HuH-7.5 (cell line): ENCODE measurements at places on chromosomes 13 and 19.
A peak's percentile ranks its signal among the peaks of the same experiment; 100 is the strongest.

DNA sequence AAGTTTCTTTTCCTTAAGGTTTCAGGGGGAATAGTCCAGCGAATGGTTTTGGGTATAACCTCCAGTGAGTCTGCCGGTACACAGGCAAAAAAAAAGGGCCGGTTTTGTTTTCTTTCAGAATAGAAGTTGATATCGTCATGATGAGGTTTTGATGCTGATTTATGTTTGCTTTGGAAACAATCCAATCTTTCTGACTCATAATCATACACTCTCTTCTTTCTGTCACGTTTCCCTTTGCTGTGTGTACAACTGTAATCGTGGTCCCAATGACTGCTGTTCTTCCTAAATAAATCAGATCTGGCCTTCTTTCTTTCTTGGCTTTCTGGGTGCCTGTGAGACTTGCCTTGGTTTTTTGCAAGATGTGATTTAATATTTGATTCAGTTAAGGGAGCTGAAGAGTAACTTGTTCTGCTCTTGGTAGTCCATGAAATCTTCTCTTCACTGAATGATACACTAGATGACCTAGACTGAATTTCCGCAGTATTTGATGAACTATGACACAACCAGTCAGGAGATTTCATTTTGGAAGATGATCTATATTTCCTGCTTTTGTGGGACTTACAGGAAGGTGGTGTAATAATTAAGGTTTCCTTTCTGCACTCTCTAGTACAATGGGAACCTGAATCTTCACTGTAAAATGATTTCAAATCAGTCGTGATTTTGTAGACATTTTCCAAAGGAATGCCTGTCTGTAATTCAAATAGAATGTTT, 34.9 kb upstream of the METTL21C start:
- DNase-seq = no peak

GRCh38 chr19:30317403-30317802, 54.8 kb upstream of the ZNF536 start:
- no peak for DNase-seq

GRCh38 chr19:29940971-29941585, 961 bp upstream of the URI1 start:
- DNase-seq = no peak

DNA sequence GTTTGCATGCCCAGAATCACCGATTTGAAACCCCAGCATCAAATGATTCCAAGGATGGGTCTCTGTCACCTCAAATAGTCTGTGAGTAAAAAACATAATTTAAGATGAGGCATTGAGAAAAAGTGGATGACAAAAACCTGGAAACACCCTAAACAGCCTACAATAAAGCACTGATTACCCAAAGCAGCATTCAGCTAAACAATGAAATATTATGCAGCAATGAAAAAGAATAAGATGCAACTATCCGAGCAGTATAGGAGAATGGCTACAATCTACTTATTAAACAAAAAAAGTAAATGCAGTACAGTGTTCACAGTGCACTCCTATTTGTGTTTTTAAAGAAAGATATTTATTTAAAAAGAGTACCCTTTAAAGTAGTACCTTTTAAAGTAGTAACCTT, 7.7 kb upstream of the RFX2 start:
- no peak for DNase-seq

DNA sequence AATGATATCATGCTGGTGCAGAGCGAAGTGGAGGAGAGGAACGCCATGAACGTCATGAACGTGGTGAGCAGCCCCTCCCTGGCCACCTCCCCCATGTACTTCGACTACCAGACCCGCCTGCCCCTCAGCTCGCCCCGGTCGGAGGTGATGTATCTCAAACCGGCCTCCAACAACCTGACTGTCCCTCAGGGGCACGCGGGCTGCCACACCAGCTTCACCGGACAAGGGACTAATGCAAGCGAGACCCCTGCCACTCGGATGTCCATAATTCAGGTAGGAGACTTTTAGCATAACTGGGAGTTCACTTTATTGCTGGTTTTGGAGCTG, 3.3 kb downstream of the PCDH17 start:
- no peak for DNase-seq

GRCh38 chr19:13962699-13963602, 10.6 kb downstream of the DCAF15 start:
- no peak for DNase-seq

DNA sequence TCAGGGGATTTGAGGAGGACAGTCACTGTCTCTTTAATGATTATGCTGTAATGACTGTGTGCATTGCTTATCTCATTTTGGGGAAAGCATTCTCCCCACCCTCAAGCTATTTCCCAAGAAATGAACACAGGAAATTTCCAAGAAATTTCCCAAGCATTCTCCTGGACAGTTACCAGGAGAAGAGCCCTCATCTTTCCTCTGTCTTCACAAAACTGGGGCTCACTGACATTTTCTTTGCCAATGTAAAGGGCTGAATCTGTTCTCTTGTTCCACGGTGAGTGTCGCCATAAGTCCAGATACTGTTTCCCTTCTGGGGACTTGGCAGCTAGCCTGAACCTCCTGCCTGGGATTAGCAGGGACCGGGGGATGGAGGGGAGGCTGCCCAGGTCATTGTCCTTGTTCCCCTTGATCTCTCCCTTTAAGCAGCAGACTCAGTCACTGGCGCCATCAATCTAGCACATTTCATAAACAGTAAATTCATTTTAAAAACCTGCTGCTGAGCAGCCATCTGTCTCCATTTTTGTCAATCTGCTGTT, 172.8 kb downstream of the DNAJC15 start:
- DNase-seq = no peak

GRCh38 chr19:19627621-19628500, at the start of gene LPAR2:
Gene LPAR2, minus strand, starts transcription at chr19:19628220. Its CDS starts 945 bp downstream, at chr19:19627275.
- peak; percentile 96 for DNase-seq

- DNase-seq = no peak
Observed at GRCh38 chr13:98308086-98308911, 131.2 kb upstream of the RNF113B start.

DNA sequence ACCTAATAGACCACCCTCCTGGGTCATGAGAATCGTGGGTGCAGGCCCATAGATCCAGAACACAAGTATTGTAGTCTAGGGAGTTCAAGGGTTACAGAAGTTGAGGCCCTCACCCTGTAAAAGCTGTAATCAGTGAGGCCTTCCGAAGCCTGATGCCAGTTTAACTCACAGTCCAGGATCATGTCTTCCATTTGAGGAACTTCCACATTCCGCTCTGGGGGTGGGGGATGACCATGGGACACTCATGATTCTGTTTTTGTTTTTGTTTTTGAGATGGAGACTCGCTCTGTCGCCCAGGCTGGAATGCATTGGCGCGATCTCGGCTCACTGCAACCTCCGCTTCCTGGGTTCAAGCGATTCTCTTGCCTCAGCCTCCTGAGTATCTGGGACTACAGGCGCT, 1.7 kb upstream of the RASIP1 start:
- DNase-seq = no peak

DNA sequence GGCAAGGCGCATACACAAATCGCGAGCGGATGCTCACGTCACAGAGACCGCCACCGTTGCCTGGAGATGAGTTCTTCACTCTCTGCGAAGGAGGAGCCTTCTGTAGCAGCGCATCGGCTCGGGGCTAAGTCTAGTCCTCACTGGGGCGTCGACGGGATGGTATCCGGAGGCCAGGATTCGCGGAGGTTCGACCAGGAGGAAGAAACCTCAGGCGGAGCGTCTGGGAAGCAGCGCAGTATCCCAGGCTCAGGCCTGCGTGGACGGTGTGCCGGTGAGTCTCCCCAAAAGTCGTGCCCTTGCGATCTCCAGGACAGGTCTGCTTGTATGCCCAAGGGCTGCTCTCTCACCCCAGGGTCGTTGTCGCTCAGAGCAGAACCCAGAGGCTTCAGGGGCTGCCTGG, 40.4 kb downstream of the ZNF146 start:
- no peak for DNase-seq

DNA sequence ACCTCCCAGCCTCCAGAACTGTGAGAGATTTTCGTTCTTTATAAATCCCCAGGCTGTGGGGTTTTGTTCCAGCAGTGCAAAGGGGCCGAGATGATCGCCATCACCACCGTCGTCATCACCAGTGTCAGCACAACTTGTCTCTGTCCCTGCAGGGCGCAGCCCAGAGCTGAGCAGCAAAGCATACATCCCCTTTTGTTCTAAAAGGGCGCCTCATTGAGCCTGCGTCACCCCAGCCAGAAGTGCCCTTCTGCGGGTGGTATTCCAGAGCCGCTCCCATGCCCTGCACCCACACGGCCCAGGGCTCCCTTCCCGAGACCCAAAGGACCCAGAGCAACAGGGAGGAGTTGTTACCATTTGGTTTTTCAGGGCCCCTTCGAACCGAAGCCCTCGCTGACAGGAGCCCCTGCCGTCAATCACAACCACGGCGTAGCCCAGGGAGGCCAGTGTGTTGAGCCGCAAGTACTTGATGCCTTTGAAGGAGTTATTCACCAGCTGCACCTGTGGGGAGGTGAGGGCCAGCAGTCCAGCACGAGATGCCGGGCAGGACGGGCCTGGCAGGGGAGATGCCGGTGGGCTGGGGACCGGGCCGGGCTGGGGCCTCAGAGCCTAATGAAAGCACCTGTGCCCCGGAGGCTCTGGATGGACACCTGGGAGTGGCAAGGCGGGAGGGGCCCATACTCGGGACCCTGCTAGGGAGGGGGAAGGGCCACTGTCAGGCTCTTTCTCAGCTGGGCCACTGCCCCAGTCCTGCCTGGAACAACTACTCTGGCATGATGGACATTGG, 14.4 kb upstream of the MYDGF start:
- no peak for DNase-seq

DNA sequence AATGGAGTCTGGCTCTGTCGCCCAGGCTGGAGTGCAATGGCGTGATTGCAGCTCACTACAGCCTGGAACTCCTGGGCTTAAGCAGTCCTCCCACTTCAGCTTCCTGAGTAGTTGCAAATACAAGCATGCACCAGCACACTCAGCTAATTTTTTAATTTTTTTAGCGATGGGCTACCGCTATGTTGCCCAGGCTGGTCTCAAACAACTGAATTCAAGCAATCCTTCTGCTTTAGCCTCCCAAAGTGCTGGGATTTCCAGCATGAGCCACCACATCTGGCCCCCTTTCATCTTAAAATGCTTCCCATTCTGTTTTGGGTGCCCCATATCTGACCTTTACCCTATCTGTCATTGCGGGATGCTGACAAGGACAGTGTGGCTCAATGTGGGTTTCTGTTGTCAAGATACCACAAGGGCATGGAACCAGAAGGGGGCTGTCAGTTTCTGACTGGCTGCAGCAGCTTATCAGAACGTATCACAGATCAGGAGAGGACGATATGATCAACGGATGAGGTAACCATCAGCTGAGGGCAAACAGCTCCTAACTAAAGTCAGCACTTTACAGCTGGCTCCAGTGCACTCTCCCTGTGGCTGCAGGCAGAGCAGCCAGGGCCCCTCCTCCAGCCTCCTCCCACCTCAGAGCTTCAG, 32.4 kb downstream of the GPR42 start:
- DNase-seq = no peak

GRCh38 chr19:49801401-49801888, 11.6 kb downstream of the FUZ start:
- DNase-seq = no peak

DNA sequence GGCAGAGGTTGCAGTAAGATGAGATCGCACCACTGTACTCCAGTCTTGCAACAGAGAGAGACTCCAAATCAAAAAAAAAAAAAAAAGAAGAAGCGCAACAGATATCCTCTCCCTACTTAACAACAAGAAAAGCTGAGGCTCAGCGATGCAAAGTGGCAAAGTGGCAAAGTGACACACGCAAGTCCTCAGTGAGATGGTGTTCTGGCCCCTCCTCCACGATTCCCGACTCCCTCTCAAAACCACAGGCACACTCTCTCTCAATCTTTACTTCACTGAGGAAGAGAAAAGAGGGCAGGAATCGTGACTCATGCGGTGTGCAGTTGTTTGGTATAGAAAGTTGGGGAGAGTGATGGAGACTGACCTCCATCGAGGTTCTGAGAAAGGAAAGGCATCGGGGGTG, 12.6 kb downstream of the FFAR2 start:
- no peak for DNase-seq

GRCh38 chr13:40155201-40155600, 499.7 kb downstream of the COG6 start:
- DNase-seq = no peak

DNA sequence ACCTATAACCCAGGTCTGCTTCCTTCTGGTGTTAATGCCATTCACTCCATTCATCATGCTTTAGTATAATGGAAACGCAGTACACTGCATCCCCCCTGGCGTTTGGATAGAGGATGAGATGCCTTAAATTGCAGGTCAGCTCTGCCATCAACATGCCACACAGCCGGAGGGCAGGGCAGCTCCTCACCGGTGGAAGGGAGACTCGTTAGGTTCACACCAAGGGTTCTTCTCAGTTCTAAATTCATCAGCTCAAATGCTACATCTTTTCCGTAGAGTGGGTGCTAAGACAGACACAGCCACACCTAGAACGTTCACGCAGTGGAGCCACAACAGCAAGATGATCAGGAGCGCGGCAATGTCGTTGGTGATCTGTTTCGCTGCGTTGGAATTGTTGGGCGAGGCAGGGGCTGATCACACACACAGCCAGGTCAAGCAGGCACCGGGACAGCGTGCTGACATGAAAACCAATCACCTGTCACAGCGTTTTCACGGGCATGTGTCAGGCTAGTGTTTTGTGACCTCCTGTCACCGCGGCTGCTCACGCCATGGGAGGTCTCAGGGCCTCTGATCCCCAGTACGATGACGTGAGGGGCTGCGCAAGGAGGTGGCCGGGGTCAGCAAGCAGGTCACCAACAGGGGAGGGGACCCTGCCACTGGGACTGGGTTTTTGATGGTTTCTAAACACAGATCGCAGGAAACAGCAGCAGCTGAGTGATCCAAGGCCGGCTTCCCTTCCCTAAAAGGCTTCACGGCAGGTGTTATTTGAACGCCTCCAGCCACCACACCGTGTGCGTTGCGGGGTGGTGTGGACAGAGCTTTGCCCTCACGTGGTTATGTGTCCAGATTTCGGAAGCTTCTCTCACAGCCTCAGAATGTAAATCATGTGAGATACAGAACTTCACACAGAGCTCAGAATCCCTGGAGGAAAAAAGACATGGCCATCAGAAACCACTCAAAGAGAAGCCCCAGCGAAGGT, 94.3 kb upstream of the IRS2 start:
- no peak for DNase-seq

GRCh38 chr13:27619728-27620376, 477 bp downstream of the LNX2 start:
- no peak for DNase-seq

DNA sequence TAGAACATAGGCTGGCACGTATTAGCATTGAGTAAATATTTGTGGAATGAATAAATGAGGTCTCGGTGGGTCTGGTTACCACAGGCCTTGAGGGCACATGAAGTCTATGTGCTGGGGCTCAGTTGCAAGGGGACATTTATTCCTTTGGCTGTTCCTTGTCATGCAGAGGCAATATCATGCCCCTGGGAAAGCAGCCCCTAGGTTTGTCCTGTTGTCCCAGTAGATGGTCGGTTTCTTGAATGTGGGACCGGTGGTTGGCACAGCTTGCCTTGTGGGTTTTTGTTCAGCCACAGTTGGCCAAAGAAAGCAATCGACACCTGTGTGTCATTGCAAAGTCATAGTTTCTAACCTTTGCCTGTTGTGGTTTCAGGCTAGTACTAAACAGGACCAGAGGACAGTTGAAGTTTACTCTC, 24.7 kb upstream of the GPR183 start:
- DNase-seq = no peak

DNA sequence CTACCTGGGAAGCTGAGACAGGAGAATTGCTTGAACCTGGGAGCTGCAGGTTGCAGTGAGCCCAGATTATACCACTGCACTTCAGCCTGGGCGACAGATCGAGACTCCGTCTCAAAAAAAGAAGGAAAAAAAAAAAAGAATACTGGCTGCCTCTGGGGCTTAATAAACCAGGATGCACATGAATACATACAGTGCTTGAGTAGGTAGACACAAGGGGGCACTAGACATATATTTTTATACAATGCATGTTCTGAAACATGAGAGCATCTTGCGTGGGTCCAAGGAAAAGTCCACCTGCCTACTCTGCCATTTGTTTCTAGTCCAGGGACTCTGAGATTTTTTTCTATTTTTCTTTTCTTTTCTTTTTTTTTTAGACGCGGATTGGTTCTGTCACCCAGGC, 31.2 kb downstream of the KEAP1 start:
- DNase-seq = peak; percentile 66
